Mononuclear cell (primary cell): ENCODE measurements at places on chromosomes 12 and 14. TPM values are rescaled to one million over a fixed set of nuclear protein-coding genes. Genes with fewer than 3 reads are reported as not detected.

Gene SSPN
- total RNA-seq = 0.10 TPM

Gene RNF212B
- total RNA-seq = 0.10 TPM

Gene PCK2
- 4.6 TPM for total RNA-seq

Gene ADCY6
- 0.52 TPM for total RNA-seq

Gene PIANP
- total RNA-seq = not detected

Gene PPM1H
- total RNA-seq = 1.3 TPM

Gene GPR84
- total RNA-seq = 49.4 TPM

Gene CIROP
- not detected for total RNA-seq

Gene NGB
- not detected for total RNA-seq

Gene TMPRSS12
- not detected for total RNA-seq

Gene RNU4-1
- total RNA-seq = under 0.01 TPM

Gene TMCC3
- total RNA-seq = 10.9 TPM

Gene TMBIM6
- total RNA-seq = 288 TPM

Gene GDF3
- total RNA-seq = not detected

Gene MYBPC1
- not detected for total RNA-seq

Gene OR11H7
- total RNA-seq = not detected

Gene BEGAIN
- 0.73 TPM for total RNA-seq

Gene KRT79
- not detected for total RNA-seq

Gene RPGRIP1
- 0.42 TPM for total RNA-seq

Gene RIMBP2
- total RNA-seq = not detected

Gene BIN2
- total RNA-seq = 211 TPM

Gene KRT73
- 21.4 TPM for total RNA-seq

Gene PRB2
- not detected for total RNA-seq

Gene VRTN
- not detected for total RNA-seq

Gene LRRC10
- total RNA-seq = not detected

Gene PKP2
- 0.84 TPM for total RNA-seq

Gene SPX
- total RNA-seq = 11.2 TPM

Gene NFATC4
- 0.10 TPM for total RNA-seq

Gene KMT2D
- 47.8 TPM for total RNA-seq

Gene SMCO2
- total RNA-seq = not detected

Gene PARPBP
- 4.0 TPM for total RNA-seq

Gene SSTR1
- total RNA-seq = not detected

Gene SERPINA9
- total RNA-seq = not detected

Gene ERP27
- total RNA-seq = 8.3 TPM

Gene PLEKHG3
- 6.7 TPM for total RNA-seq

Gene SERPINA3
- not detected for total RNA-seq

Gene AICDA
- total RNA-seq = not detected

Gene IL26
- total RNA-seq = 0.21 TPM

Gene PTPN21
- total RNA-seq = not detected

Gene KRT80
- not detected for total RNA-seq

Gene ADAM20
- 0.52 TPM for total RNA-seq

Gene TSPAN11
- not detected for total RNA-seq

Gene RD3L
- 0.21 TPM for total RNA-seq

Gene TSPAN19
- total RNA-seq = not detected

Gene SLC6A12
- 0.73 TPM for total RNA-seq

Gene THTPA
- total RNA-seq = 11.5 TPM

Gene CLEC4D
- total RNA-seq = 10.9 TPM

Gene SYNDIG1L
- not detected for total RNA-seq

Gene MYF6
- not detected for total RNA-seq

Gene ABCD4
- 32.6 TPM for total RNA-seq

Gene CIPC
- 10.9 TPM for total RNA-seq
